Activated T-cell treated with anti-CD3 and anti-CD28 coated beads, Interleukin-2, amount 50 U/mL, for 72 hours (primary cell): ENCODE measurements at places on chromosomes 16 and 17. TPM values are rescaled to one million over a fixed set of nuclear protein-coding genes. Genes with fewer than 3 reads are reported as not detected.

GRCh38 chr17:77704048-77704815 is 254.3 kb upstream of the TNRC6C start:
- DNase-seq, result no peak

- DNase-seq, result no peak
Measured at GRCh38 chr16:57265850-57266530, 18.5 kb downstream of the PLLP start.

- no peak for DNase-seq
Measured at GRCh38 chr17:69499318-69499717, 84.8 kb downstream of the MAP2K6 start.

SEPTIN1 gene
- total RNA-seq, result 233 TPM

- no peak for DNase-seq
Measured at GRCh38 chr16:51816929-51817328, 665.9 kb upstream of the SALL1 start.

DNA sequence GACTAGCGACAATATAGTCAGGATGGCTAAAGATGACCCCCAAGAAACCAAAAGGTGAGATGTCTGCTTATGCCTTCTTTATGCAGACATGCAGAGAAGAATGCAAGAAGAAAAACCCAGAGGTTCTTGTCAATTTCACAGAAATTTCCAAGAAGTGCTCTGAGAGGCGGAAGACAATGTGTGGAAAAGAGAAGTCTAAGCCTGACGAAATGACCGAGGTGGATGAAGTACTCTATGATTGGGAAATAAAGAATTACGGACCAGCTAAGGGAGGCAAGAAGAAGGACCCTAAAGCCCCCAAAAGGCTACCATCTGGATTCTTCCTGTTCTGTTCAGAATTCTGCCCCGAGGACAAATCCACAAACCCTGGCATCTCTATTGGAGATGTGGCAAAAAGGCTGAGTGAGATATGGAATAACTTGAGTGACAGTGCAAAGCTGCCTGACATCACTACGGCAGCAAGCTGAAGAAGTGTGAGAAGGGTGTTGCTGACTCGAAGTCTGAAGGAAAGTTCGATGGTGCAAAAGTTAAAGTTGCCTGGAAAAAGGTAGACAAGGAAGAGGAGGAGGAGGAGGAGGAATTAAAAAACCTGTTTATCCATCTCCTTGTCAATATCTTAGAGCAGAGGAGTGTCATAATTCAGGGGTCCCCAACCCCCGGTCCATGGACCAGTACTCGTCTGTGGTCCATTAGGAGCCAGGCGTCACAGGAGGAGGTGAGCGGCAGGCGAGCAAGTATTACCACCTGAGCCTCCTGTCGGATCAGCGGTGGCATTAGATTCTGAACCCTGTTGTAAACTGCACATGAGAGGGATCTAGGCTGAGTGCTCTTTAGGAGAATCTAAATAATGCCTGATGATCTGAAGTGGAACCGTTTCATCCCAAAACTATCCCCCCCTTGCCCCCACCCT is 25.1 kb upstream of the ADGRG1 start:
- no peak for DNase-seq

GRCh38 chr16:87076950-87077749 is 240.0 kb downstream of the C16orf95 start:
- peak; percentile 61 for DNase-seq

- no peak for DNase-seq
Measured at GRCh38 chr17:48553190-48553547, 8.3 kb upstream of the HOXB2 start.

GRCh38 chr17:78032166-78032565 is 73.7 kb downstream of the TNRC6C start:
- DNase-seq, result no peak

DNA sequence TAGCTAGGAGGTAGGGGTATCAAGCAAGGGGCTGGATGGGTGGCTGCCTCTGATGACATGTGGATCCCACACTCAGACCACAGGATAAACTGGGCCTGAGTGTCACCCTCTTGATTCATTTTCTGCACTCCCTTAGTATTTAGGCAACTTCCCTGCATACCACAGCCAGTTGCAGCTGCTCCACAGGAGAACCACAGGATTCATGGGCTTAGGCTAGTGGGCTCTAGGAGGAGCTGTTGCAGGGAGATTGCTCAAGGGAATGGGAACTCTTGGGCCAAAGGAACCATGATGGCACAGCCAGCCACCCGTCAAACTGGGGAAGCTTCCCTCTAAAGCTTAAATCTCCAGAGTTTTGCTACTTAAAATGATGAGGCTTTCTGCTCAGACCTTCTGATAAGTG is 269.7 kb upstream of the ASIC2 start:
- no peak for DNase-seq

DNA sequence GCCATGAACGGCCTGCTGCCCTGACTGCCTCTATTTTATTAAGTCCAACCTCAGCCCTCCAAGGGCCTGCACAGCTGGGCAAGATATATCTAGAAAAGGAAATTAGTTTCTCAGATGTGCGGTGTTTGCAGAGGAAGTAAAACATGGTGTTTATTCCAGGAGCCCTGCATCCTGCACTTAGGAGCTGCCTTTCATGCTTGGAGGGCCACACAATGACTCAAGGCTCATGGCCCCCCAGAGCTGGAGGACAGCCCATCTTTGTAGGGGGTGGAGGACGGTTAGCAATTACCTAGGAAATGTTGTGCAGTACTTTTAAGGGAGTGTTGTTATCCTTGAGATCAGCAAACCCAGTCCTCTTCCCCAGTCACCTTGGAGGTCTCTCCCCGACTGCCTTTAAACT is 80.5 kb downstream of the COPRS start:
- DNase-seq, result no peak
